Gastroesophageal sphincter (tissue), 4 donors: ENCODE measurements at places on chromosomes 16 and 17. TPM values are rescaled to one million over a fixed set of nuclear protein-coding genes. Genes with fewer than 3 reads are reported as not detected.

DNA sequence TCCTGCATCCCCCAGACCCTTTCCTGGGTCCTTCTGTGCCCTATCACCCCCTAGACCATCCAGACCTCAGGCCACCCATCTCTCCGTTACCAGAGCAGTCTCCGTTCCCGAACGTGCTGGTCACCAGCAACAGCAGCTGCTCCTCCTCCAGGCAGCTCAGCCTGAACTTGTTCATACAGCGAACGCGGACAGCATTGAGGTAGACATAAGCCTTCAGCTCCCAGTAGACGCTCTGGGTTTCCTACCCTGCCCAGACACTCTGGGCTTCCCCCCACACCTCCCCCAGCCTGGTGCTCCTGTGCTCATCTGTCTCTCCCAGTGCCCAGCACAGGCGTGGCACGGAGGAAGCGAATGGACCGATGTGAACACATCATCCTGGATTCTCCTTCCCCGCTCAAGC is 41.6 kb upstream of the RNFT1 start:
- ATAC-seq = no peak

GRCh38 chr17:38980490-38981217 is 13.5 kb upstream of the FBXO47 start:
- ATAC-seq = no peak

The ANKRD40CL gene
- total RNA-seq = not detected

GRCh38 chr17:47190243-47190642 is 1.1 kb upstream of the CDC27 start:
- no peak for ATAC-seq

DNA sequence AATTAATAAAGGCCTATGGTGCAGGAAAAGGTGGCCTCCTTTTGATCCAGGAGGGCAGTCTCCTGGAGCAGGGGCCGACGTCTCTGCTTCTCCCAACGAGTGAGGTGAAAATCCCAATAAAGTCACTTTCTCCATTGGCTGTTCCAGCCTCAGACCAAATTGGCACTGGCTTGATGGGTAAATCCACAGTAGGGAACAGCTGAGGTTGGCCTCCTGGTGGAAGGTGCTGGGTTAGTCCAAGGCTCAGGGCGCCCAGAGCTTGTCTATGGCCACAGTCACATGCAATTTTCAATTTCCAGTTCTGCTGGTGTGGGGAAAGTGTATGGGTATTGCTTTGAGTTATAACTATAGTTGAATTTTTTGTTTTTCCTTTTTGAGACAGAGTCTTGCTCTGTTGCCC is 79.0 kb downstream of the NETO2 start:
- no peak for ATAC-seq
